A549 treated with CORT108297 at 1 μM for 4 hours (cell line): ENCODE measurements at places on chromosomes 16 and 17. TPM values are rescaled to one million over a fixed set of nuclear protein-coding genes. Genes with fewer than 3 reads are reported as not detected.

Gene KAT2A
- total RNA-seq: 37.5 to 58.5 TPM (median 53.2 TPM) in 5 replicates

Gene ITGAE
- 93.6 to 105 TPM (median 97.6 TPM) in 5 replicates for total RNA-seq

Gene ADAP2
- 2.5 to 3.0 TPM (median 2.8 TPM) in 5 replicates for total RNA-seq

Gene MPV17L
- total RNA-seq: 3.9 to 4.6 TPM (median 4.3 TPM) in 5 replicates

Gene ICAM2
- 0.07 to 0.10 TPM in 2 of 5 replicates, not detected in the others for total RNA-seq

Gene AHSP
- not detected in 5 replicates for total RNA-seq

Gene TP53TG3
- total RNA-seq: 0.39 to 1.1 TPM (median 0.60 TPM) in 5 replicates

Gene PRCD
- 0.22 TPM in 1 of 5 replicates, not detected in the others for total RNA-seq

Gene RGS9
- 6.0 to 7.4 TPM (median 6.0 TPM) in 5 replicates for total RNA-seq

Gene CA7
- 0.05 to 0.09 TPM (median 0.06 TPM) in 3 of 5 replicates, not detected in the others for total RNA-seq

Gene PABPN1L
- not detected in 5 replicates for total RNA-seq

Gene CRHR1
- 0.13 to 0.16 TPM (median 0.14 TPM) in 3 of 5 replicates, not detected in the others for total RNA-seq

Gene CCDC154
- total RNA-seq: 0.11 to 0.51 TPM (median 0.46 TPM) in 4 of 5 replicates, not detected in the other

Gene CACNG3
- not detected in 5 replicates for total RNA-seq

Gene CFAP97D1
- 0.02 TPM in 3 of 5 replicates, not detected in the others for total RNA-seq

Gene ASPA
- not detected in 5 replicates for total RNA-seq

Gene CRISPLD2
- 3.0 to 3.5 TPM (median 3.2 TPM) in 5 replicates for total RNA-seq

Gene FADS6
- 0.06 to 0.12 TPM in 2 of 5 replicates, not detected in the others for total RNA-seq

Gene HS3ST2
- total RNA-seq: not detected in 5 replicates

Gene EXOSC6
- total RNA-seq: 12.8 to 16.0 TPM (median 14.9 TPM) in 5 replicates

Gene NPTX1
- 78.5 to 156 TPM (median 115 TPM) in 5 replicates for total RNA-seq

Gene TLE7
- total RNA-seq: not detected in 5 replicates

Gene NAGS
- total RNA-seq: 0.84 to 1.2 TPM (median 1.1 TPM) in 5 replicates

Gene TBC1D3
- not detected in 5 replicates for total RNA-seq

Gene ZSWIM7
- 44.0 to 51.3 TPM (median 46.3 TPM) in 5 replicates for total RNA-seq

Gene CLDN9
- total RNA-seq: 0.30 to 0.52 TPM (median 0.35 TPM) in 5 replicates

Gene SDR42E2
- total RNA-seq: not detected in 5 replicates

Gene CIBAR2
- 0.13 to 0.15 TPM in 2 of 5 replicates, not detected in the others for total RNA-seq

Gene DHRS7C
- total RNA-seq: not detected in 5 replicates

Gene ZG16B
- total RNA-seq: 0.74 to 1.2 TPM (median 0.82 TPM) in 5 replicates

Gene PNPO
- total RNA-seq: 20.0 to 24.1 TPM (median 20.7 TPM) in 5 replicates

Gene CLDN7
- total RNA-seq: 0.84 to 1.2 TPM (median 0.97 TPM) in 5 replicates

Gene MKS1
- 10.5 to 12.8 TPM (median 11.7 TPM) in 5 replicates for total RNA-seq

Gene LPO
- not detected in 5 replicates for total RNA-seq

Gene NOL3
- total RNA-seq: 45.8 to 62.3 TPM (median 61.0 TPM) in 5 replicates

Gene NOS2
- 0.13 to 0.18 TPM (median 0.15 TPM) in 5 replicates for total RNA-seq

Gene KCNH4
- 0.15 to 0.49 TPM (median 0.39 TPM) in 5 replicates for total RNA-seq

Gene NRN1L
- 0.14 to 0.32 TPM (median 0.27 TPM) in 4 of 5 replicates, not detected in the other for total RNA-seq

Gene CA4
- total RNA-seq: 0.07 to 0.25 TPM (median 0.20 TPM) in 3 of 5 replicates, not detected in the others

Gene LHX1
- 2.1 to 3.2 TPM (median 2.6 TPM) in 5 replicates for total RNA-seq

Gene TMEM100
- total RNA-seq: not detected in 5 replicates

Gene SPATA33
- total RNA-seq: 13.7 to 16.9 TPM (median 16.9 TPM) in 5 replicates

Gene KRT9
- total RNA-seq: not detected in 5 replicates

Gene WNT9B
- total RNA-seq: not detected in 5 replicates

Gene ADAD2
- 0.05 to 0.08 TPM (median 0.07 TPM) in 3 of 5 replicates, not detected in the others for total RNA-seq

Gene CDRT15L2
- total RNA-seq: not detected in 5 replicates

Gene FXR2
- total RNA-seq: 51.9 to 64.2 TPM (median 60.4 TPM) in 5 replicates

Gene RNF227
- total RNA-seq: 1.2 to 1.9 TPM (median 1.5 TPM) in 5 replicates

Gene CACNG5
- total RNA-seq: 0.10 TPM in 1 of 5 replicates, not detected in the others
